CD4-positive, alpha-beta T cell treated with Interleukin-4 for 1 hour (primary cell): ENCODE measurements at places on chromosomes 5 and 9.

DNA sequence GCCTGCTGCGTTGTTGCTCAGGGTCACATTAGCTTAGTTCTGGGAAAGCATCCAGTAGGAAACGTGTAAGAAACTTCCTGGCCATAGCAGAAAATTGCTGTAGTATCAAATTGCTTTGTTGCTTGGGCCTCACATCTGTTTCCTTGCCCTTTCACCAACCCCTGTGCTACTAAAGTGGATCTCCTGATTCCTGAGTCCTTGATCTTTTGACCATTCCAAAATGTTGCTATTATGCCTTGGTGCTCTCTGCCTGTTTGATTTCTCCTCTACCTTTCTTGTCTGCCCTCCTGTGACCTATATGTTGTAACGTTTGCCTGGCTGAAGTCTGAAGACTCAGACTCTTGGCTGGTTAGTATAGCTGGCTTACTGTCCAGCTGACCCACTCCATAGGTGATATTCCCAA lies 350.5 kb downstream of the ADGRV1 start:
- DNase-seq, result no peak

- no peak for DNase-seq
Measured at GRCh38 chr5:69516769-69517168, 24.2 kb downstream of the OCLN start.

DNA sequence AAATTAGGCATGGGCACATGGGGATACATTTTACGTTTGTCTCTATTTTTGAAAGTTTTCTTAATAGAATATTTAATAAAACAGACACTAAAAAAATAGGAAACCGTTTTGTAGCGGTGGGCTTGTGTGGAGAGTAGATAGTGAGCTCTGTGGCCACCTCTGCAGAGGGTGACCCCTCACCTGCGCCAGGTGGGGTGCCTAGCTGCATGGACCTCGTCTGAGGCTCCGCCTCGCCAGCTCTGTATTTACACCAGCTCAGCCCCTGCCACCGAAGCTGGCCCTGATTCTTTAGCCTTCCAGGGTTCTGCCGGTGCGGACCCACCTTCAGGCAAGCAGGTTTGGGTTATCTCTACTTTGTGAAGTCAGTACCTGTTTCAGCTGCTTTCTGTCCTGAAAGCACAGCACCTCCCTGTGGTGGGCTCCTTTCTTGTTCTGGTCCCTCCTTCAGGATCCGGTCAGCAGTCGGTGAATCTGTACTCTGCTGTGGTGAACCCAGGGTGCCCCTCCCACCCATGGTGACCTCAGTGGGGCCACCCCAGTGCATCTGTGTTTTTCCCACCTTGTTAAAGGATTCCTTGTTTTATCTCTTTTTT lies 105.2 kb upstream of the CACNA1B start:
- DNase-seq, result no peak

DNA sequence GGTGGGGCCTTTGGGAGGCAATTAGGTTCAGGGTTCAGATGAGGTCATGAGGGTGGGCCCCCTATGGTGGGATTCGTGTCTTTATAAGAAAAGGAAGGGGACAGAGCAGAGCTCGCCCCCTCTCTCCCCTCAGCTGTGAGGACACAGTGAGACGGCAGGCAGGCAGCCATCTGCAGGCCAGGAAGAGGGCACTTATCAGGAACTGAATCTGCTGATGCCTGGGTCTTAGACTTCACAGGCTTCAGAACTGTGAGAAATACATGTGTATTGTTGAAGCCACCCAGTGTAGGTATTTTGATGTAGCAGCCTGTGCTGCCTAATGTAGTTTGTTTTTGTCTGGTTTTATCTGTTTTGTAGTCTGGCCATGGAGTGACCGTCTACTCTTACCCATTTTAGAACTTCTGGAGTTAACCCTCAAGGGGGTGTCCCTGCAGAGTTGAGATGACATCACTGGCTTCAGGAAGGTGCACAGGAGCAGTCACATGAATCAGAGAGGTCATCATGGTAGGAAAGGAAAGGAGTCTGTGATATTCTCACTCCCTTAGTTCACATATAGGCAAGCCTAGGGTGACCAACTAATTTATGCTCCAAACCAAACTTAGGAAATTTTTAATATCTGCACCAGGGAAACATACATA lies 71.0 kb downstream of the LRRC70 start:
- DNase-seq, result no peak

GRCh38 chr5:179954434-179954833 lies 46.7 kb upstream of the TBC1D9B start:
- DNase-seq, result no peak
